ENCODE measurements at places on chromosomes 11 and 22. TPM values are rescaled to one million over a fixed set of nuclear protein-coding genes. Genes with fewer than 3 reads are reported as not detected.

DNA sequence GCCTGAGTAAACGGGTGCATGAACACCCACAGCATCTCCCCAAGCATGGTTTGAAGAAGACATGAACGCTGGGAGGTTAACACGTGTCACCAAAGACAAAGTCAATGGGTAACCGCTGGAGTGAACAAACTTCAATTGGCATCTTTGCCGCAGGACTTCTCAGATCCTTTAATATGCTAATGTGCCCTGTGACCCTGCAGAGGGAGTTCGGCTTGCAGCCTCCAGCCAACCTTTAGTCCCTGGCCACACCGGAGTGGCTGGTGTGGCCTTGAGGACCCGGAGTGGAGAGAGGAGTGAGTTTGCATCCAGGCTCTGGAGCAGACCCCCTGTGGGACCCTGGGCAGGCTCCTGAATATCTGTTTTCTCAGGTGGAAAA is 57.0 kb downstream of the FLRT1 start:
- no peak for ATAC-seq

CYB5R3 gene
- 101 TPM for total RNA-seq

AMOTL1 gene
- total RNA-seq = 52.4 TPM

DNA sequence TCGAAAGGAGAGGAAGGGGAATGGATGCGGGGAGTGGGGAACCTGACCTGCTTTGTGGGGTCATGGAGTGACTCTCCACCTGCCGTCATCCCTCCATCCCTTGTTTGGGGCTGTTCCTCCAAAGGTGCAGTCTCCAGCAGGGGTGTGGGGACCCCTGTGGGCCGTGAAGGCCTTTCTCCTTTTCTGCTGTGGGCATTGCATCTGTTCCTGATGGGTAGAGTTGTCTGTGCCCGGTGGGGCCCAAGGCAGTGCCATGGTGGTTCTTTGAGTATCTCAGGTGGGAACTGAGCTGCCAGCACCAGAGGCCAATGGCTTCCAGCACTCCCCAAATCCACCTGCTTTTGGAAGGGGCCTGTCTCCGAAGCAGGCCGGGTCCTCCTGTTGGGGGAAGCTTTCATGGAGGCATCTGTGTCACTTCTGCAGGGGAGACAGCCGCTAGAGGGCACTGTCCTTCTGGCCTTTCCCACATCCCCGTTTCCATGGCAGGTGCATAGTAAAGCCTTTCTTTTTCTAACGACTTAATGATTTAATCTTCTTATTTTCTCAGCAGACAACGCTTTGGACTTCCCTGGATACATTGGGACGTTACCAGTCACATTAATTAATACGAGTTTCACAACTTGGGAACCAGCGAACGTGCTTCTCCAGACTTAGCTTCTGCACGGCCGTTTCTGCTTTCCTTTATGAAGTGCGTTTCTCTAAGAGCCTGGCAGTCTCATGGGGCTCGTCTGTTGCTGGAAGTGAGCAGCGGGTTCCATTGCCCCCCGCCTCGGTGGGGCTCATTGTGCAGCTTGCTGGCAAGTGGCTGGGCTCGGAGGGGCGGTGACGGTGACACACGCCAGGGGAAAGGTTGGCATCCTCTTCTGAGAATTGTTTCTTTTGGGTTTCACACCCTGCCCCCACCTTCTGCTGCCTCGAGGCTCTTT is 57.1 kb downstream of the PARVB start:
- peak; percentile 29 for ATAC-seq

- no peak for ATAC-seq
These were observed 77.6 kb upstream of the RTL6 start for GRCh38 chr22:44575381-44576268.

- ATAC-seq = no peak
These were observed 175.3 kb upstream of the B3GAT1 start for GRCh38 chr11:134587345-134587744.

Data from esophagus mucosa (tissue), 1 donor.